ELR (cell line): ENCODE measurements at places on chromosomes 16 and 17.

GRCh38 chr16:84361546-84361945, 6.8 kb upstream of the ATP2C2 start:
- no peak for DNase-seq

DNA sequence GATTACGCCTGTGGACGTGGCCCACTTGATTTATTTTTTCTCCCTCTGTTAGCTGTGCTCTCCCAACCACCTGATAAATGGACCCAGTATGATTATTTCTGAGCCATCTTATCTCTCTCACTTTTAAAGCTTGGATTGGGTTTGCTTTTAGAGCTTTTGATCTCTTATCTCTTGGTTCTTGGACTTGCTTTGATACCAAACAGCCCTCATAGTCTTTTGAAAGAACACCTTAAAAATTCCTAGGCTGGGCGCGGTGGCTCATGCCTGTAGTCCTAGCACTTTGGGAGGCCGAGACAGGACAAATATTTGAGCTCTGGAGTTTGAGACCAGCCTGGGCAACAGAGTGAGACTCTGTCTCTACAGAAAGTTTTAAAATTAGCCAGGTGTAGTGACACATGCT, 25.8 kb downstream of the SMTNL2 start:
- DNase-seq: no peak

DNA sequence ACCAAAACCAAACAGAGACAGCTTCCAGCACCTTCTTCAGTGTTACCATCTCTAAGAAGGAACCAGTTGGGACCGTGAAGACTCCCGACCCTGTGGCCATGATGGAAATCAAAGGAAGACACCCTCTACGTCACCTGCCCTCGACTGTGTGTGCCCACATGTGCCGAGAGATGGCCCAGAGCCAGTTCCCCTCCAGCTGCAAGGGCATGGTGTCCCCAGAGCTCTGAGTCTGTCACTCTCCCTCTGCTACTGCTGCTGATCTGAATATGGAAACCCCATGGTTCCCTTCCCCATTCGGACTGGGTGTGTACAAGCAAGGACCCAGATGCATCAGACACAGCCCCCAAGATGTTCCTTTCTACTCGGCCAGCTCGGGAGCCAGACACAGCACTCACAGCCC, 76.4 kb downstream of the SOCS1 start:
- no peak for DNase-seq

GRCh38 chr16:23464196-23464595, 11.2 kb upstream of the COG7 start:
- DNase-seq: no peak

- DNase-seq: no peak
Observed at GRCh38 chr16:57278494-57278893, 6.0 kb downstream of the PLLP start.

- DNase-seq: peak; percentile 49
Observed at GRCh38 chr16:85557083-85557970, 55.8 kb upstream of the GSE1 start.

DNA sequence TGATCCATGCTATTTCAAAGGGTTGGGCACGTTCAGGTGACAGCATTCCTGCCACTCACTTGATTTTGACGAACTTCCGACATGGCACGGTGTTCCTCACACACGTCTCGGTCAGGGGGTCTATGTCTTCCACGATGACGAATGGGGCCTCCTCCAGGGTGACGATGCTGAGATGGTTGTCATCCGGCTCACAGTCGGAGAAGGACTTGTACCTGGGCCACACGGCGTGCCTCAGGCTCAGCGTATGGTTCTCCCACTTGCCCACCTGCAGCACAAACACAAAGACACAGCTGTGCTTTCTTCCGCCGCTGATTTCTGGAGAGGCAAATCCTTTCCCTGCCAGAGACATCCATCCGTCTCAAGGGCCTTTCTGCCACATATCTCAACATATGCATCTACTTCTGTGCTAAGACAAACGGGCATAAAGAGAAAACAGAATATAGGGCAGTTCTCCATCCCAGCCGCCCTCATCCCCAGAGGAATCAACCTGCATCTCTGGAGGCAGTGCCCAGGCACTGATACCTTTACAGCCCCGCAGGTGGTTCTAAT, 332.5 kb downstream of the GRIN2A start:
- no peak for DNase-seq

DNA sequence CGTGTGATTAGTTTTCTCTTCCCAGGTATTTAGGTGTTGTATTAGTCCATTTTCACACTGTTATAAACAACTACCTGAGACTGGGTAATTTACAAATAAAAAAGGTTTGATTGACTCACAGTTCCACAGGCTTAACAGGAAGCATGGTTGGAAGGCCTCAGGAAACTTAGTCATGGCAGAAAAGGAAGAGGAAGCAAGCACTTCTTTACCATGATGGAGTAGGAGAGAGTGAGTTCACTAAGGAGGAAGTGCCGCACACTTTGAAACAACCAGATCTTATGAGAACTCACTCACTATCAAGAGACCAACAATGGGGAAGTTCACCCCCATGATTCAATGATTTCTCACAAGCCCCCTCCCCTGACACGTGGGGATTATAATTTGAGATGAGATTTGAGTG, 1343.7 kb upstream of the GOT2 start:
- no peak for DNase-seq

GRCh38 chr16:55534756-55535155, 25.9 kb downstream of the LPCAT2 start:
- no peak for DNase-seq

- DNase-seq: peak; percentile 97
Observed at GRCh38 chr17:82297280-82297713, 20.1 kb downstream of the CD7 start.

- DNase-seq: peak; percentile 51
Observed at GRCh38 chr17:63699638-63700527, at the start of gene LIMD2. TSS of gene LIMD2 (minus strand) at chr17:63700125. CDS start at chr17:63699298, 827 bp downstream.
